ENCODE measurements at places on chromosomes 6 and 20.

GRCh38 chr6:11092668-11093375 lies 812 bp upstream of the SMIM13 start:
- no peak for DNase-seq

DNA sequence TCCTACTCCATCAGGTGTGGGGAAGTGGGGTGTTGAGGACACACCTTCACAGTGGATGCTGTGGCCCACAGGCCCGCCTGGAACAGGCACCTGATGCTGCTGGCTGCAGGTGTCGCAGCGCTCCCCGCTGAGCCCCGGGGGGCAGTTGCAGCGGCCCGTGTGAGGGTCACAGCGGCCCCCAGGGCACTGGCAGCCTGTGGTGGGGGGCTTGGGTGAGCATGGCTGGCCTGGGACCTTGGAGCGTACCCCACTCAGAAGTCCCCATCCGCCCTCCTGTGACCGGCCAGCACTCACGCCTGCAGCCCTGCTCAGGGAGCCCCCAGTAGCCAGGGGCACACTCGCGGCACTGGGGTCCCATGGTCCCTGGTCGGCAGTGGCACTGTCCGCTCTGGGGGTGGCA lies 19.2 kb downstream of the ADRM1 start:
- DNase-seq = no peak

GRCh38 chr6:152099446-152100182 lies 292.1 kb downstream of the ESR1 start:
- no peak for DNase-seq

DNA sequence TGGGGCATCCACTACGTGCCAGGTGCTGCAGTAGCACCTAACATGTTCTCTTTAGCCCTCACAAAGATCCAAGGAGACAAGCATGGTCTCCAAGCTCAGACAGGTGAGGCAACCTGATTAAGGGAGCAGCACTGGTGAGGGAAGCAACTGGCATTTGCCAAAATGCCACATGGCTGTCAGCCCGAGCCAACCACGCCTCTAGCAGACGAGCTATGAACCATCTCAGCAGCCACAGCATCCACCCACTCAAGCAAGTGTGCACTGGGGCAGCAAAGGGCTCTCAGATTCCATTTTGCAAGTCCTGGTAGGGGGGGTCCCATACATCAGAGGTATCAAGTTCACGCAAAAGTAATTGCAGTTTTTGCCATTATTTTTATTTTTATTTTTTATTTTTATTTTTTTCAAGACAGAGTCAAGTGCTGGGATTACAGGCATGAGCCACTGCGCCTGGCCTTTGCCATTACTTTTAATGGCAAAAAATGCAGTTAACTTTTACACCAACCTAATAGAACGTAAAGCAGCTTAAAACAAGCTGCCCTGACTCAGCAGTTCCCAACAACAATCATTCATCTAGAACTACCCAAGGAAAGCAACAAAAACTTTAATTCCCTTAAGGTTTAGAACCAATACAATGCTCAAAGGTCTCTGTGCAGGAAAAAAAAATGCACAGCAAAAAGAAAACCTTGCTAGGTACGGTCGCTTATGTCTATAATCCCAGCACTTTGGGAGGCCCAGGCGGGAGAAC lies 36.3 kb upstream of the SPDEF start:
- DNase-seq = no peak

GRCh38 chr6:87925373-87926060 lies 122.1 kb upstream of the SPACA1 start:
- no peak for DNase-seq

- DNase-seq = no peak
Measured at GRCh38 chr20:5973172-5973571, 22.7 kb downstream of the MCM8 start.

DNA sequence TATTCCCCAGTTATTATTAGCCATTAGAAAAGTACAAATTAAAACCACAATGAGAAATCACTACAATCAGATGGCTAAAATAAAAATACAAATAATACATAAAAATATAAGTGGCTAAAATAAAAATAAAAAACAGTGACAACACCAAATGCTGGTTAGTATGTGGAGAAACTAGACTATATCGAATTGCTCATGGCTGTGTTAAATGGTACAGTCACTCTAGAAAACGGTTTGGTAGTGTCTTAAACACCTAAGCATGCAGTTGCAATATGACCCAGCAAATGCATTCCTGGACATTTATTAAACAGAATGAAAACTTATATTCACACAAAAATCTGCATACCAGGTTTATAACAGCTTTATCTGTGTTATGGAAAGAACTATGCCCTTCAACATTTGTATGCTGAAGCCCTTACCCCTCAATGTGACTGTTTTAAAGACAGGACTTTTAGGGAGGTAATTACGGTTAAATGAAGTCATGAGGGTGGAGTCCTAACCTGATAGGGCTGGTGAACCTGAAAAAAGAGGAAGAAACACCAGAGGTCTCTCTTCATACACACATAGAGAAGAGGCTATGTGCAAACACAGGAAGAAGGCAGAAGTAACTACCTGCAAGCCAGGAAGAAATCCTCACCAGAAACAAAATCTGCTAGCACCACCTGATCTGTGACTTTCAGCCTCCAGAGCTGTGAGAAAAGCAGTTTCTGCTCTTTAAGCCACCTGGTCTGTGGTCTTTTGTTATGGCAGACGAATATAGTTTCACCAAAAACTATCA lies 84.9 kb downstream of the ASCC3 start:
- no peak for DNase-seq

GRCh38 chr20:61796738-61797137 lies 268.9 kb downstream of the TAF4 start:
- no peak for DNase-seq

DNA sequence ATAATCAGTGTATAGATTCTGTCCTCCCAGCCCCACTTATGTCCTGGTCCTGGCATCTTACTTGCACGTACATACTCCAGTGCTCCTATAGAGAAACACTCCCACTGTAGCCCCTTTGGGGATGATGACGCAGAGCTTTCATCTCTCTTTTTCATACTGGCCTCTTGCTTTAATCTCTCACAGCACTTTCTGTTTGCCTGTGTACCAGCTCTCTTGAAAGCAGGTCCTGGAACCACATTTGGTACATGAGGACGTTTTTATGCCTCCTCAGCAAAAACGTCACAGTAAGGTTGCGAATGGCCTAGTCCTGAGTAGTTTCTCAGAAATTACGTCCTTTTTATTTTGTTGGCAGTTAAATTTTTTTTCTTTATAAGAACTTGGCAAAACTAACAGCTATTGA lies 10.8 kb downstream of the L3MBTL3 start:
- DNase-seq = no peak

GRCh38 chr20:33148040-33148439 lies 19.9 kb upstream of the BPIFA2 start:
- no peak for DNase-seq

GRCh38 chr6:26087284-26088115 lies at the start of gene HFE:
Gene HFE (plus strand): TSS chr6:26087429. CDS start chr6:26087441, 12 bp downstream.
- DNase-seq = peak; percentile 66

DNA sequence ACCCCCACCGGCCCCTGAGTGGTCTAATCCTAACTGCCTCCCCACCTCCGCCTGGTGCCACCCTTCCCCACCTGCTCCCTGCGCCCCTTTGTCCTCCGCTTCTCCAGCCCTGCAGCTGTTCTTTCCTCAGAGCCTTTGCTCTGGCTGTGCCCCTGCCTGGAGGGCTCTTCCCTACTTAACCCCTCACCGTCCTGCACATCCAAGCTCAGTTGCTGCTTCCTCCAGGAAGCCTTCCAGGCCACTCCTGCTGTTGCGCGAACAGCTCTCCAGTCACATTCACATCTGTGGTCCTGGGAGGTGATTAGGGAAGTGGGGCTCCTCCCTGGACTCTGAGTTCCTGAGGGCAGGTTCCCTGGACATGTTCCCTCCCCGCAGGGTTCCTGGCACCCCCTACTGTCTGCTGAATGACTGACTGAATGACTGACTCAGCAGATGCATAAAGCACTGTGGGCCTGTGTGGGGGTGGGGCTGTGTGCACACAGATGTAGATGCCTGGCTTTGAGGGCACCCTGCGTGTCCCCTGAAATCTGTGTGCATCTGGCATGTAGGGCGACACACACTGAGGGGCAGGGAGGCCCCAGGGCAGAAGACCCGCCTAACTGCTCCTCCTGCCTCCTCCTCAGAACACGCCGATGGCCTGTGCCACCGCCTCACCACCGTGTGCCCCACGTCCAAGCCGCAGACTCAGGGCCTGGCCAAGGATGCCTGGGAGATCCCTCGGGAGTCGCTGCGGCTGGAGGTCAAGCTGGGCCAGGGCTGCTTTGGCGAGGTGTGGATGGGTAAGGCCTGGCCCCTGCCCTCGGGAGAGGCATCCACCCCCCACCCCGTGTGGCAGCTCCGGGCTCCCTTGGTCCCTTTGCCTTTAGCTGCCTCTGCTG lies 51.4 kb downstream of the SRC start:
- DNase-seq = peak; percentile 46

DNA sequence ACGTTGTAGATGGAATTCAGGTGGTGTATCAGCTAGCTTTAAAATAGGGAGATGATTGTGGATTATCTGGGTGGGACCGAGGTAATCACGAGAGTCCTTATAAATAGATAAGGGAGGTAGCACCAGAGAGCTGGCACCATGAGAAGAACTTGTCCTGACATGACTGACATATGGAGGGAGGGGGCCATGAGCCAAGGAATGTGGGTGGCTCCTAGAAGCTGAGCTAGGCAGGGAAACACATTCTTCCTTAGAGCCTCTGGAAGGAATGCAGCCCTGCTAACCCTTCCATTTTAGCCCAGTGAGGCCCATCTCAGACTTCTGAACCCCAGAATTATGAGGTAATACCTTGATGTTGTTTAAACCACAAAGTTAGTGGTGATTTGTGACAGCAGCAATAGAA lies 321.1 kb upstream of the SULF2 start:
- DNase-seq = no peak

- DNase-seq = no peak
Measured at GRCh38 chr6:113203715-113204110, 653.4 kb upstream of the MARCKS start.

- DNase-seq = no peak
Measured at GRCh38 chr6:35019171-35019570, 122.0 kb downstream of the TCP11 start.

DNA sequence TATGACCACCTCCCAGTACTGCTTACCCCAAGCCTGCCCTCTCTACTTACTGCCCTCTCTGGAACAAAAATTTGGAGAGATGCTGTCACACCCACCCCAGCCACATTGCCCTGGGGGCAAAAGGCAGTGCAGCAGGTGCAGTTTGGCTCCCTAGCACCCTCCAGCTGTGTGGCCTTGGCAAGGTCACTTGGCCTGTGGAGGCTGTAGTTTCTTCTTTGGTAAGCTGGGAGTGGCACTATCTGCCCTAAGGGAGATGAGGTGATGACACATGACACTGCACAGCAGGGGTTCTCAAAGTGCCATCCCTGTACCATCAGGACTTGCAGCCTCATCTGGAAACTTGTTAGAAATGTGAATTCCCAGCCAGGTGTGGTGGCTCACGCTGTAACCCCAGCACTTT lies 44.8 kb downstream of the TAF8 start:
- no peak for DNase-seq

DNA sequence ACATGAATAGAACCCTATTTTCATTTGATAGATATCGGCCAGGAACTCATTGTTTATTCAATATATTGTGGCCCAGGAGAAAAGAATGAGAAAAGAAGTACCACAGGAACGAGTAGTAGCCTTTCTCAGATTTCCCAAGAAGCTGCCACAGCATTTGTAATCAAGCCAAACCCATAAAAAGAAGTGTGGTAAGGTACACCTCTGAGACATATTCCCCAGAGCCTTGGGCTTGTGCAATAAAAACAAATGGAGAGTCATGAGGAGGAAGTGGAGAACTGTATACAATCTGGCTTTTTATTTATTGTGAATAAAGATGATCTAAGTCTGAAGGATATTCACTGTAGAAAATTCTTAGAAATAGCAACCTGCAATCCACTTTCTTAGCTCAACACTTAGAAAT lies 36.7 kb downstream of the KIF6 start:
- no peak for DNase-seq

DNA sequence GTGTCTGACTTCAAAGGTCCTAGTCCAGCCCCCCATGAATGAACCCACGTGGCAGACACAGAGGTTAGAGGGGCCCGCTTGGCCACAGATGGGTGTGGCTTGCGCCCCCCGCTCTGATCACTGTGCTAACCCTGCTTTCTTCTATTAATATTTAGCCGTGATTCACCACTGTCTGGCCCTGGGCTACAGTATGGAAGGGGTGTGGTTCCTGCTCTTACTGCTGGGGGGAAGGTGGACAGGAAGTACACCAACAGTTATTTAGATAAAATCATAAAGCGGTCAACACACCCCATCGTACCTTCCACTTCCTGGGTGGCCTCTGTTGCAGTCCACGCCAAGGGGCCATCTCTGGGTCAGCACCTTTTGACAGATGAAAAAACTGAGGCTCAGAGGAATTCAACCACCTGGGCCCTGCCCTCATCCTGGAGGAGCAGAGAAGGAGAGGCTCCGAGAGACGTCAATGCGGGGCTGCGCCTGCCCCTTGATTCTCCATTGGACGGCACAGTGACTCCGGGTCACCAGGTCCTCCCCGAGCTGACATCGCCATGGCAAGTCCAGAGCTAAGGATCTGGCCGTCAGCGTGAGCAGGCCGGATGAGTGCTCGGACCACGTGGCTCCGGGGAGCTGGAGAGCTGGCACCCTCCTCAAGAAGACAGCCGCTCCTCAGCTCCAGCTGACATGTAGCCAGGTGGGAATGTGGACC lies 206.3 kb downstream of the PREX1 start:
- no peak for DNase-seq

DNA sequence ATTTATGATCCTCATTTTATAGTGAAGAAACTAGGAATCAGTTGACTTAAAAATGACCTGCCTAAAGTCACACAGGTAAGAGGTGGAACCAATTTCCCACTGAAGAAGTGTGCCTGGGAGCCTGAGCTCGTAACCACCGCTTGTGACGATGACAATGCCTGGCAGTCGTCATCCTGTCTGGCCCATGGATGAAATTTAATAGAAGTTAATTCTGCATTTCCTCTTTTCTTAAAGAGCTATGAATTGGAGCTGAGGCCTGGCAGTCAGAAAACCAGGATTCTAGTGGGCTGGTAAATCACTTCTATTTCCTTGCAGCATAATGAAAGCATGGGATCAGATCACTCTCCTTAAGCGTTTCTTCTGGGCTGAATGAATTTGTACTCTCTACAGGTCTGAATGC lies 200.0 kb upstream of the SGK1 start:
- DNase-seq = no peak

DNA sequence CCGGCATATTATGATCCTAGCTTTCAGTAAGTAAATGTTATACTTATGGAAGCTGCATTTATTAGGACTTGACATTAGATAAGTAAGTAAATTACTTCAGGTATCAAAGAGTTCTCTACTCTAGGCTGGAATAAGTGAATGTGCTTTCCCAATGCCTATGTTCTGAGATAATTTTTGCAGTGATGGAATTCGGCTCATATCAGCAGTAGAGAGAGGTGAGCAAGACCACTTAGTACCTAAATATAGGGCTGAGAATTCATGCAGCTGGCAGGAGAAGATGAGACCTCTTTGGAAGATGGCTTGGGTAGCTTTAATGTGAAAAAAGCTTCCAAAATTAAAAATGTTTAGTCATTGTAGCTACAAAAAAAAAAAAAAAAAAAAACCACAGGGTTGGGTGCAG lies 13.3 kb upstream of the BEND3 start:
- no peak for DNase-seq

DNA sequence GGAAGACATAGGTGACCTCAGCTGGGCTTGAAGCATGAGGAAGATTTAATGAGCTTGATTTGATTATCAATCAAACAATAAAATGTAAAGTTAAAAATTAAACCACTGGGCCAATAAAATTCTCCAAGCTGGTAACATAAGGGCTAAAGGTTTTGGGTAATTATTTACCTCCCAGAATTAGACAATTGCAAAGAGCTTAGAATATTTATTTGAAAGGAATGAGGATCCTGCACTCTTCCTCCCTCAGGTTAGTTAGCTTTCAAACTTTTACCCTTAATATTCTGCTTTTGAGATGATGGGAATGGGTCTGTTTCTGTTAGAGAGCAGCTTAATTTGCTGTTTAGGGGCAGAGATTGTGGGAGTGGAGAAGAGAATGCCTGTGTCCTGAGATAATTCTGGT lies at the start of gene SLC17A4:
SLC17A4 (plus strand) TSS at position 208 of the 400 bp plus-strand sequence. CDS start 7,221 bp downstream, outside the sequence.
- DNase-seq = no peak

All from WTC11 (cell line).